T47D (cell line): ENCODE measurements at places on chromosomes 11 and 22.
A peak's percentile ranks its signal among the peaks of the same experiment; 100 is the strongest.

- no peak for DNase-seq
Measured at GRCh38 chr11:131893103-131893890, 522.9 kb downstream of the NTM start.

- no peak for DNase-seq
Measured at GRCh38 chr11:116925050-116925449, 87.6 kb upstream of the APOA1 start.

DNA sequence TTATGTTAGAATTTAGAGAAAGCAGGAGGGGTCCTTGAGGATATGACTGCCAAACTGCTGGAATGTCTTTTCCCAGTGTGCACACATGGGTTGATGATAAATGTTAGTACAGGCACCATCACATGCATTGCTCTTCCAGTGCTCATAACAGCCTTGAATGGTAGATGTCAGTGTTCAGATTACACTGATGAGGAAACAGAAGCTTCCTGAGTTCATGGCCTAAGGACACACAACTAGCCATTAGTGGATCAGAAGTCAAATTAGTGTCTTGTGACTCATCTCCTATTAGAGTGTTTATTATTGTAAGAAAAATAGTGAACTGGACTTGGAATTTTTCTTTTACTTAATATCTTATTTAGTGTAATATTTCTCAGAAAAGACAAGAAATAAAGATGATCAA, 241.5 kb downstream of the DDX10 start:
- DNase-seq: no peak

GRCh38 chr11:132913295-132913694, 619.0 kb downstream of the OPCML start:
- no peak for DNase-seq

DNA sequence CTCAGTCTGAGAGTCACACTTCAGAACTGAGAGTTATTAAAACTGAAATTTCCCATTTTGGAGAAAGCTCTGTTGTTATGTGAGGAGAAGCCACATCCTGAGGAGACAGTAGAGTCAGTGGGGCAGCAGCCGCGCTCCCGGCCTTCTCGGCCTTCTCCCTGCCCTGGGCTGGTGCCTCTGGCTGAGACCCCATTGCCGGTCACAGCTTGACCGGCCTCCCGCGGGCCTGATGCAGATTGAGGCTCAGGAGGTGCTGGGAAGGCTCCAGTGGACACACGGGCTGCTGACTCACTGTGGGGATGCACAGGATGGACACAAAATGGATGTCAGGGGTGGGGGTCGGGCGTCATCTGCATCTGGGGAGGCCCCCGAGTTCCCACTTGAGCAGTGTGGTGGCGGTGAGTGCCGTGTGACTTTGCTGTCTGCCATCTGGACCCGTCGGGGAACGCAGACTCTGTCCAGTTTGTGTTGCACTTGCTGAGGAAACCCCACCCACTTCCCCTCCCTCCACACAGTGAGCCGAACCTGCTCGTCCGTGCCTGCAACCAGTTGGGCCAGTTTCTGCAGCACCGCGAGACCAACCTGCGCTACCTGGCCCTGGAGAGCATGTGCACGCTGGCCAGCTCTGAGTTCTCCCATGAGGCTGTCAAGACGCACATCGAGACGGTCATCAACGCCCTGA, 50.1 kb downstream of the MUC6 start:
- DNase-seq: peak; percentile 91

DNA sequence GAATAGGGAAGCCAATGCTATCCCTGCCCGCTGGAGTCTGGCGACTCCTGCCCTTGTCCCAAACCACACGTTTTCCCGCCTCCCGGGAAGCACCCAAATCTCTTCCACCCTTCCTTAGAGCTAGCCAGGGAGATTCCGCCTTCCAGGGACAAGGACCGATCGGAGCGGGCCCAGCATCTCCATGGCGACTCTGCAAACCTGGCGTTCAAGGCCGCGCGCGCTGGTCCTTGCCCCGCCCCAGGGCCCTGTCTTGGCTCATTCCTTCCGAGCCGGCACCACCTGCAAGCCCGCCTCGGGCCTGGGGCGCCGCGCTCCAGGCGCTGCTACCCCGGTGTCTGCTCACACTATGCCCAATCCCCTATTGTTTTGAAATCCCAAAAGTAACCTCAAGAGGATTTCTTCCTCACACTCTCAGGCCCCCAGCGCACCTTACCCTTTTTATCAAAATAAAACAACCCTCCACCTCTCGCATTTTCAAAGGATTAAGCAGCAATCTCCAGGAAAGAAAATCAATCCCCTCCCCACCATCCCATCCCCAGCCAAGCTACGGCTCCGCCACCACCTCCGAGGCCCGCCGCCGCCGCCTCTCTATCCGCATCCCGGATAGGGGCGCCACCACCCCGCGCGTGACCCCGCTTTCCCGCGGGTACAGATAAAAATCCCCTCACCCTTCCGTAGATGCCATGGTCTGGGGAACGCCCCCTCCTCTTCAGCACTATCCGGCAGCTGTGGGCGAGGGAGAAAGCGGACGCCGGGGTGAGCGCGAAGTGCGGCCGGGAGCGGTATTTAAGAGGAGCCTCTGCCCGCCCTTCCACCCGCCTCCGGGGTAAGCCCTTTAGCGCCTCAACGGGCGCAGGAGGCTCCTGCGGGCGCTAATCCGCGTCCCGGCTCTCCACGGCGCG, 825 bp downstream of the SLC1A2 start:
- peak; percentile 25 for DNase-seq

GRCh38 chr11:130213143-130213978, 53.8 kb downstream of the ST14 start:
- DNase-seq: peak; percentile 73
